ENCODE measurements at places on chromosomes 16 and 17.

GRCh38 chr17:66652840-66653507 is 181.9 kb upstream of the CACNG5 start:
- no peak for DNase-seq

DNA sequence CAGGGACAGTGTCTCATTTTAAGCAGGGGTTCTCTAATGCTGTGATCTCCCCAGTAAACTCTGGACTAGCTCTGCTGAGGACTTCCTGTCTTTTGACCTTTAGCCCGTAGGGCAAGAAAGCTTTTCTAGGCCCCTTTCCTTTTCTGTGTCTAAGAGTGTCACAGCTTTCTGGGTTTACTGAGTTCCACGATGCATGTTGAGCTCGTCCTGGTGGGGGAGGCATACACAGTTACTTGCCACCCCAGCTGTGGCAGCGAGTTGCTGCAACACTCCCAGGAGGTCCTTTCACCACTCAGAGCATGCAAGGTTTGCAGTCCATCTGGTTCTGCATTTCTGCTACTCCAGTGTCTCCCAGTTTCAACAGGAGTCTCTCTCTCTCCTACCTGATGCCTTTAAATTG is 23.7 kb downstream of the NOD2 start:
- no peak for DNase-seq

DNA sequence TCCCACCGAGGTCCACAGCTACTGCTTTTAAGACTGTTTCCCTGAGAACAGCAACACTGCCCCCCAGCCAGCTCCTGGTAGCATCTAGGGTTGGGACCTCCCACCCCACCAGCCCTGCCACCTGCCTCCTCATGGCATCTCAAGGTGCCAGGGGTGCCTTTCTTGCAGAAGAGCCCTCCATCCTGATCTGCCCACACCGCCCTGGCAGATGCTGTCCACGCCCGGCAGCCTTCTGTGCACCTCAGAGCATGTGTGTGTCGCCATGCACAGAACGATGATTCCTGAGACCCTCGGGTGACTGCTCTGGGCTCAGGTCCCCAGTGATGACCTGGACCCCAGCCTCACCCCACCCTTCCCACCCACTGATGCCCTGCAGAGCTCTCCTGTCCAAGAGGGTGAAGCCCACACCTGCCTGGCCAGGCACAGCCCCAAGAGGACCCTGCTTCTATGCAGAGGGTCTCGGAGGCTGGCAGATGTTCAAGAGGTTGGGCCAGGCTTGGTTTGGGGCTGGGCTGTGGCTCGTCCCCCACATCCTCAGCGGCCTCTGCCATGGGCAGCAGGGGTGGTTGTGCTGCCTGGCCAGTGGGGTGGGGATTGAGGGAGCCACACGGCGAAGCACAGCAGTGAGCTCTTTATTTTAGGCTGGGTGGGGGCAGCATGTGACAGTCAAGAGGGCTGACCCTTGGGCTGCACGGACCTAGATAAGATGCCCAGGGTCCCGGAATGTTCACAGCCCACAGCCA is 5.2 kb upstream of the SPATA2L start:
- no peak for DNase-seq

- no peak for DNase-seq
Measured at GRCh38 chr16:21613781-21614180, 14.4 kb downstream of the METTL9 start.

GRCh38 chr17:17384291-17384615 is 81.1 kb downstream of the NT5M start:
- DNase-seq: no peak

DNA sequence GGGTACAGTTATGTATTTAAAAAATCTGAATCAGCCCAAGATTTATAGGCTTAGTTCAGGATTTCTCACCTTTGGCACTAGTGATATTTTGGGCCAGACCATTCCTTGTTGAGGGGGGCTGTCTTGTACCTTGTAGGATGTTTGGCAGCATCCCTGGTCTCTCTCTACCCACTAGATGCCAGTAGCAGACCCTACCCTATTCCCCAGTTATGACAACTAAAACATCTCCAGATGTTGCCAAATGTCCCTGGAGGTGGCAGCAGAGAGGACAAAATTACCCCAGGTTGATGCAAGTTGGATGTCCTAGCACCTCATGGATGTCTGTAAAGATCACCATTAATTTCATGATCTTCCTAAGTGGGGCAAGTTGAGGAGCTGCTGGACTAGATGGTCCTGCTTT is 45.8 kb downstream of the SYT17 start:
- DNase-seq: peak; percentile 4

DNA sequence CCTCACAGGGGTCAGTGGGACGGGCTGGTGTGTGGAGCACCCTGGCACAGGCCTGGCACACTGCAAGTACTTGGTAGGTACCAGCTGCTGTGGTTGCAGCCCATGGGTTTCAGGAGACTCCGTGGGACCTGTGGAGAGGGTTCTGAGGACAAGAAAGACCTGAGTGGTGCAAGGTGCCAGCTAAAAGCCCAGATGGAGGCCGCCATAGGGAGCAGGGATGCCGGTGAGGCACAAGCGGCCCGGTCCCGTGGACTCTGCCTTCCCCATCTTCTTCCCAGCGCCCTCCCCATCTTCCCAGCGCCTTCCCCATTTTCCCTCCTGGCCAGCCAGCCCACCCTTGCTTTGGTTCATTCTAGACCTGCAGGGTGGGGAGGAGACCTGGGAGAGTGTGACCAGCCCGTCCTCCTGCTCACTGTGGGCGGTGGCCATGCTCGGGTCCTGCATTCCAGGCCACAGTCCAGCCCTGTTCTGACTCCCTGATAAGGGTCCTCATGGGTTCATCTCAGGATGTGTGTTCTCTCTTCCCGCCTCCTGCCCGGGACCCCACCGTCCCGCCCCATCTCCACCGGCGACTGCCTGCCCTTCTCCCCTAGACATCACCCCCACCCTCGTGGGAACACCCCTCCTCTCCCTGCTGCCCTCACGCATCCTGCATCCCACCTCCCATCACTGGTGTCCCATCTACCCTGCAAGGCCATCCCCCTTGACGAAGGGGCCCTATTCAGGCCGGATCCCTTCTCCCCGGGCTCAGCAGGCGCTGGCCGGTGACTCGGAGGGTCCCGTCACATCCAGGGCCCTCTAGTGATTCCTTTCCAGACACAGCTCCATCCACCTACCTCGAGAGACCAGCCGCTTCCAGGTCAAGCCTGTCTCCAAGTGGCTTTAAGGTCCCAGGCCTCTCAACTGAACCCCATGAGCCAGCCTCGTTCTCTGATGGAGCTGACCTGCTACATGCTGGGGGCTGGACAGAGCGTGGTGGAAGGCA is 3.4 kb downstream of the ZNF469 start:
- no peak for DNase-seq

- peak; percentile 82 for DNase-seq
Measured at GRCh38 chr17:68200689-68201417, 47.0 kb upstream of the AMZ2 start.

All from stimulated activated CD4-positive, alpha-beta T cell treated with anti-CD3 and anti-CD28 coated beads, Interleukin-2, amount 100 ng/mL, for 24 hours (primary cell).